Activated CD4-positive, CD25-positive, alpha-beta regulatory T cell treated with anti-CD3 and anti-CD28 coated beads, Interleukin-2, amount 50 U/mL, for 24 hours (primary cell): ENCODE measurements at places on chromosomes 12 and 14.

DNA sequence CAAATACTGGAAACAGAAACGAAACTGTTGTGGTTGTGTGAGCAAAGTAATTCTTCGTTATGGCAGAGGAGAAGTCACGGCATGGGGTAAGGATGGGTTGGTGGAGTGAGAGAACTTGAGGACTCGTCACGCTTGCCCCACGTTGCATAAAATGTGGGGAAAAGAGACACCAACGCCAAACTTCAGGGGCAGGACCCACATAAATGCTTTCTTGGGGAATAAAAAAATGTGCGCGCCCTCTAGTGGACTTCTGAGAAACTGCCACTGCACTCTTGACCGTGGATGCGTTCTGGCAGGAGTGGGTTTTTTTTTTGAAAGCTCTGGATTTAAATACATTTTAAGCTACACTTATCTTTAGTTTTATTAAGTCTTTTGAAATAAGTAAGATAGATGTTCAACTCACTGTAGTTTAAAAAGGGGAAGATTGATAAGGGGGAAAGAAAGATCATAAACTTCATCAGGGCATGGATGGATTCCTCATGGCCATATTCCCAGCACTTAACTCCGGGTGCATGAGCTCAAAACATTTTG, 4.1 kb upstream of the IGF1 start:
- peak; percentile 83 for ATAC-seq

- ATAC-seq = no peak
These were observed 42.0 kb upstream of the A2ML1 start for GRCh38 chr12:8780389-8780788.

- ATAC-seq = no peak
These were observed 13.4 kb upstream of the ITPR2 start for GRCh38 chr12:26846416-26846815.

GRCh38 chr12:76190299-76190698, 105.8 kb upstream of the NAP1L1 start:
- ATAC-seq = no peak

DNA sequence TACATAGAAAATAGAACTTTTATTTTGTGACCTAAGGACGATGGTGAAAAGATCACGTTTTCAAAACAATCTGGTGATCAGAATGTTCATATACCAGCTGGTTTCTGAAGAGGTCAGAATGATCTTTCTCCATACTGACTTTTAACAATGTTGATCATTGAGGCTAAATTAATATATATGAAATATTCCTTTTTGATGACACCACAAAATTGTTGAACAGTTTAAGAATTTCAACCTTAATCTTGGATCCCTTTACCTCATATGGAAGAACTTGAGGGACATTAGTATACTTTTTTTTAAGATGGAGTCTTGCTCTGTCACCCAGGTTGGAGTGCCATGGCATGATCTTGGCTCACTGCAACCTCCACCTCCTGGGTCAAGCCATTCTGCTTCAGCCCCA, 2.8 kb upstream of the REP15 start:
- ATAC-seq = no peak

DNA sequence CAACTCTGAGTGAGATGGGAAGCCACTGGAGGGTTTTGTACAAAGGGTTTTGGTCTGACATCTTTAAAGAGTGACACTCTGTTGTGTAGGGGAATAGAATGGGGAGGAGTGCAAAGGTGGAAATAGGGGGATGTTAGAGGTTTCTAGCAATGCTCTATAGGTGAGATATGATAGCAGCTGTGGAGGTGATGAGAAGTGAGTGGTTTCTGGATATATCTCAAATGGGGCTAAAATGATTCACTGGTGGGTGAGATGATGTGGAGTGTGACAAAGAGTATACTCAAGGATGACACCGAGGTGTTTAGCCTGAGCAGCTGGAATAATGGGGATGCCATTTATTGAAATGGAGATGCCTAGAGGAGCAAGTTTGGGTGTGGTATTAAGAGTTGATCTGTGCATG, 426.4 kb downstream of the PCNX1 start:
- peak; percentile 88 for ATAC-seq

- no peak for ATAC-seq
These were observed 393 bp upstream of the DCAF5 start for GRCh38 chr14:69153152-69153872.
